ENCODE measurements at places on chromosomes 11 and 22.

DNA sequence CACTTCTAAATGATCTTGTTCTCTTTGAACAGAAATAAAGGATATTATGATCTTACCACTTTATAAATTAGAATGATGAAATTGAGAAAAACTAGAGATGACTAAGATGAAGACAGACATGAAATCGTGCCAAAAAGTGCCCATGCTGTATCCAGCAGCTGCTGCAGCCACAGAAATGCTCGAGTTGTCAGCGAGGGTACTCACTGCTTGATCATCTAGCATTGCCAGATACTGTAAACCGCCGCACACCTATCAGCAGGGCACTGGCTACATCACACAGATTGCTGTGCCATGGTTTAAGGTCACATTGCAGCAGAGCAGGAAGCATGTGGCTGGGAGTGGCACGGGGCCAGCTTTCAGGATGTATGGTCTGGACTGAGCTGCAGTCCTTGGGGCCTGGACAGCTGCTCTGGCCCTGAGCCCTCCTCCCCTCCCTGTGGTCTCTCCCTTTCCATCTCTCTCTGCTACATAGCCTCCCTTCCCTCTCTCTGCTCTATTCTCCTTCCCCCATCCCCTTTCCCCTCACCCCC is 51.0 kb upstream of the SEPTIN5 start:
- H3K36me3 ChIP-seq = no peaks in the 10 kb centered on the region
- peak; percentile 19 for DNase-seq
- no peak overlapping the region for H3K27ac ChIP-seq
- H3K27me3 ChIP-seq = no peaks in the 10 kb centered on the region
- no peak overlapping the region for H3K4me3 ChIP-seq

GRCh38 chr22:30250661-30251267 is 4.2 kb upstream of the LIF start:
- H3K27me3 ChIP-seq = no peaks in the 10 kb centered on the region
- no peaks in the 10 kb centered on the region for H3K36me3 ChIP-seq
- peaks cover 67% of the 10 kb centered on the region for H3K4me1 ChIP-seq
- peak overlapping the region; percentile 29 for H3K4me3 ChIP-seq
- H3K27ac ChIP-seq = no peak overlapping the region
- DNase-seq = peak; percentile 45

GRCh38 chr22:19748139-19748538 is 12.4 kb upstream of the TBX1 start:
- H3K27ac ChIP-seq = no peak overlapping the region
- H3K27me3 ChIP-seq = peaks cover 6% of the 10 kb centered on the region
- H3K4me3 ChIP-seq = no peak overlapping the region

- H3K27me3 ChIP-seq = no peaks in the 10 kb centered on the region
- no peaks in the 10 kb centered on the region for H3K4me1 ChIP-seq
- H3K36me3 ChIP-seq = peaks cover 1% of the 10 kb centered on the region
- no peak overlapping the region for H3K4me3 ChIP-seq
- H3K27ac ChIP-seq = no peak overlapping the region
- DNase-seq = no peak
These were observed 520.4 kb upstream of the LUZP2 start for GRCh38 chr11:23976426-23976825.

- peaks cover 18% of the 10 kb centered on the region for H3K36me3 ChIP-seq
- peaks cover 32% of the 10 kb centered on the region for H3K4me1 ChIP-seq
- DNase-seq = peak; percentile 79
- H3K27me3 ChIP-seq = no peaks in the 10 kb centered on the region
These were observed 1.7 kb upstream of the DDX6 start for GRCh38 chr11:118792570-118793124.

Measured in activated T-cell treated with anti-CD3 and anti-CD28 coated beads, Interleukin-2, amount 50 U/mL, for 72 hours (primary cell).